GM19239 (cell line): ENCODE measurements at places on chromosomes 6 and 20.

- DNase-seq = no peak
These were observed 16.9 kb downstream of the USP49 start for GRCh38 chr6:41878246-41878645.

- DNase-seq = no peak
These were observed 951.6 kb downstream of the TFAP2A start for GRCh38 chr6:9463311-9463710.

- DNase-seq = no peak
These were observed 195.7 kb downstream of the TASP1 start for GRCh38 chr20:13442986-13443385.

DNA sequence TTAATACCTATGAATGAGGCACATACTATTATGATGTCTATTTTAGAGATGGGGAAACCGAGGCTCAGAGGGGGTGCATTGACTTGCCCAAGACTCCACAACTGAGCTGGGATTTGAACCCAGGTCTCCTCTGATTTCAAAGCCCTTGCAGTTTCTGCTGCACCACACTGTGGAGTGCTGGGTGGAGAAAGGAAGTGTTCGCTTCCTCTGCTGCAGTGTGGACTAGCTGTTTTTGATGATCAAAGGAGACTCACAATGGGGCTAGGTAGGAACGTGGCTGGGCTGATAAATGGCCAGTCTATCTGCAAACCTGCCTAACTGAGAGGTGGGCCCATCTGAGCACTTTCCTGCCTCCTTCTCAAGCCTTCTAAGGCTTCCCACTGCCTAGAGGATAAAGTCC is 87.2 kb downstream of the CD40 start:
- DNase-seq = no peak

GRCh38 chr20:4455301-4455701 is 266.4 kb upstream of the PRND start:
- DNase-seq = no peak
